ENCODE measurements at places on chromosomes 1 and 21.

DNA sequence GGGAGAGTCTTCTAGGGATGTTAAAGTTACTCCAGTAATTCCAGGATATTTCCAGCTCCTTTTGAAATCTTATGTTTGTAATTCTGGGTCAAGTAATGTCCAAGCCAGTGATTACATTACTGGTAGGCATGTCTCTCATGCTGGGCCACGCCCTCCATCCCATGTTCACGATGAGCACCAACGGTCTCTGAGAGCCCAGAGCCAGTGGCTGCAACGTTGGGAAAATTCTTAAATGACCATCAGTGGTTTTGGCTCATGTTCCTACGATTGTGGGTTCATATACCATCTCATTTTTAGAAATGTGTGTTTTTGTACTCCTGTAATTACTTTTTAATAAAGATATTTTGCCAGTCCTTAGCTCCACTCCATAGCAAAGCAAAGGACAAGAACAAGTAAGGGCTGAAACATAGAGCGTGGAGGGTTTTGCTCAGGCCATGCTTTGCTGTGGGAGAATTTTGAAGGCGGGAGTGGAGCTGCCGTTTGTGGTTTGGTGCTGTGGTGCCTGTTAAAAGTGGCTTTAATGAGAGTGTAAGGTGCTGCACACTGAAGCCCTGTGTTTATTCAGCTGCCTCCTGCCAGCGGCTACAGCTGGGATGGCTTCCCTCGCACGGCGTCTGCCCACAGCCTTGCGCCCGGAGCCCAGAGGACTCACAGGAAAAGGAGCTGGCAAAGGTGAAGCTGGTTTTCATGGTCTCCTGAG is 28.9 kb downstream of the VANGL1 start:
- DNase-seq: no peak

DNA sequence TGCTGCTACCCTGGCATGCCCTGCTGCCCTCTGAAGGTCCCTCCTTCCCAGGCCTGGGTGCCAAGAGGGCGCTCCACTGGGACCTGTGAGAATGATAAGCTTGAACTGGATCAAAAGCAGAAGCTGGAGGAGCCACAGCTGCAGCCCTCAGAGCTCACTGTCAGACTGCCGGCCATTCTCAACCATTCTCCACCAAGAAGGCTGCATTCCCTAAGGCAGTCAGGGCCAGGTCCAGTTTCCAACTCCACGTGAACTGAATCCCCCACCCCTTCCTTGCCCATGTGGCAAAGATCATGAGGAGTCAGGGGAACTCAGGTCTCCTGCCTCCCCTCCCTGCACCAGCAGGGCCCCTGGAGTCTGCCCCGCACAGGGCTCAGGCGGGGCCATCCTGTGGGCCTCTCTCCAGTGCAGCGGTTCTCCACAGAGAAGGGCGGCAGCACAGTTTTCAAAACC is 19.5 kb downstream of the SLC1A7 start:
- no peak for DNase-seq

- DNase-seq: no peak
These were observed 500.7 kb upstream of the NFIA start for GRCh38 chr1:60581455-60582220.

DNA sequence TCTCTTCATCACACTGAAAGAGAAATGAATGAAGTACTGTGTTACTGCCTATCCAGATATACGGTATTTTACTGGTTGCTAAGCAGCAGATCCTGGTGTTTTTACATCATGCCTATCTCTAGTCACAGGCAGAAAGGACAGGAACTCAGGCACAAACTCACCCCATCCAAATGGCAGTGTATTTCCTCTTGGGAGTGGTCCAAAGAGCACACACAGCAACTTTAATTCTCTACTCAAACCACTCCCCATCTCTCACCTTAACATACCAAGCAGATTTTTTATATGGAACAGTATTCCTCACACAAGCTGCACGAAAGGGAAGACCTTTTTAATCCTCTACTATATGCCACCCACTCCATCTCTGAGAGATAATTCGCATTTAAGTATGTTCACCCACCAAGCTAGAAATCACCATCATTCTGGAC is 27.3 kb downstream of the EIF4G3 start:
- no peak for DNase-seq

GRCh38 chr1:6634371-6635052 is 9.8 kb downstream of the THAP3 start:
- DNase-seq: peak; percentile 52

DNA sequence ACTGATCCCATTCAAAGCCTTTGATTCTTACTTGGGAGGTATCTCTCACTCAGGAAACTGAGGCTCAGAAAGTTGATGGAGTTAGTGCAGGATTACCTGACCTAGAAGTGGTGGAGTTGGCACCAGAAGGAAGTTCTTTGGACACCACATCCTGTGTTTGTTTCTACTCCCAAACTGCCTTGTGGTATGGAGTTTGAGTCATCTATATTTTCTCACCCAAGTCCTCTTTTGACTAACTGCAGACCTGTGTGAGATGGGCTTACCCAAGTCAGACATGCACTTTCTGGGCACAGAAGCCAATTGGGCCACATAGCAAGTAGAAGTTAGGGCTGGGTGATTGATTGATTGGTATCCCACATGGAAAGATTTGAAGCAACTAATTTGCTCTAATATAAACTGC is 36.1 kb downstream of the FGGY start:
- DNase-seq: peak; percentile 11

GRCh38 chr1:176885751-176886150 is 278.8 kb downstream of the ASTN1 start:
- DNase-seq: no peak

GRCh38 chr1:234206651-234207284 is 166.5 kb upstream of the COA6 start:
- DNase-seq: no peak

- DNase-seq: no peak
These were observed 66.6 kb downstream of the MAP3K21 start for GRCh38 chr1:233393926-233394680.

- DNase-seq: no peak
These were observed 70.4 kb downstream of the SPSB1 start for GRCh38 chr1:9363061-9363471.

DNA sequence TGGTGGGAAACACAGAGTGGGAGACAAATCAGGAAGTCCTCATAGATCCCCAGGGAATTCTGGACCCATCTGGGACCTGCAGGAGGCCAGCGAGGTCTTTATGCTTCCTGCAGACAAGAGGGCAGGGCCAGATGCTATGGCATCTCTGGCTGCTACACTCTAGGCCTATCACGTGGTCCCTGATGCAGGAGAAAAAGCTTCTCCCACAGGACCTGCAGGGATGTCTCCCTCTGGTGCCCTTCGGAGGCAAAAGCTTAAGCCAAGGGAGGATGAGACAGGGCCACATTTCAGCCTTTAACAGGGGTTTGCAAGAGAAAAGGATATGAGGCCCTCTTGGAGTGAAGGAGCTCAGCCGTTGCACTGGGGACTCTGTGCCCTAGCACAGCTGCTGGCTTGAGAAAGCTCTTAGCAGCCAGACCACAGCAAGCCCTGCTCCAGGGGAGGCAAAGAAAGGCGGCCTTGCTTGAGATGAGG is 243.0 kb downstream of the C1orf94 start:
- no peak for DNase-seq

DNA sequence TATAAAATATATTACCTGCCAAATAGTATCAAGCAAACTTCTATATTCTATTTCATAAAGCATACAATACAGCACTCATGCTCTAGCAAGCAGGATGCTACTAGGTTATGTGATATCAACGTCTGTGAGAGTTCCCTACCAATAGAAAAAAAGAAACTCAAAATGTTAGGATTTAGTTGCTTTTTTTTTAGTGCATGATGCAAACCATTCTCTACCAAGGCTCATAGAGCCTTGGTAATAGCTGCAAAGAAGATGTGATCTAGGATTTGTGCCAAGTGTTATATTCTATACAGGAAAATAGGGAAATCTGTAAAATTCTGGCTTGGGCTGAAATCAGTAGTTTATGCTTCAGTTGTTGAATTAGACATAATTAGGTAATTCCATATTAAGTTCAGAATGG is 394.4 kb downstream of the DSCAM start:
- no peak for DNase-seq

- no peak for DNase-seq
These were observed 1.8 kb downstream of the ELAPOR1 start for GRCh38 chr1:109115685-109116084.

DNA sequence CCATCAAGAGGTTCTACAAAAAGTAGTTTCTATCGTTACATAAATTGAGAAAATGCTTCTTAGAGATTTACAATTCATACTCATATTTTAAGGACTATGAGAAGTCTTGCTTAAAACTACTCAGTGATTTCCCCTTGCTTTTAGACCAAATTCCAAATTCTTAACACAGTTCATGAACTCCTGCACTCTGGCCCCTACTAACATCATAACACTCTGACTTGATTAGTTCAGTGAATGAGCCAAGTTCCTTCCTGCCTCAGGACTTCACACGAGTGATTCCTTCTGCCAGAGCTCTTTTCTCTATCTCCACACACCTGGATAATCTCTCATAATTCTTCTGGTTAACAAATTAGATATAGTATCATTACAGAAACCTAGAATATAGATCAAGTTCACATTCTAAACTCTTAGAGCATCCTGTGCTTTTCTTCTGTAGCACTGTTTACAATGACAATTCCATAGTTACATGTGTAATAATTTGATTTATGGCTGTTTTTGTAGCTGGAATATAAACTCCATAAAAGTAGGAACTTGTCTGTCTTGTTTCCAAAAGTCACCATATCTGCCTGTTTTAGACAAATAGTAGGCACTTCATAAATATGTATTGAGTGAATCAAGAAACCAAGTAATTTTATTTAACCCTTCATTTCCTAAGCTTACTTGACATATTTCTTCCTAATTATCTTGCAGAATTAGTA is 59.9 kb downstream of the NUF2 start:
- no peak for DNase-seq

- DNase-seq: no peak
These were observed 101.4 kb downstream of the PLPPR5 start for GRCh38 chr1:98903261-98903660.

Measured in stimulated activated naive CD8-positive, alpha-beta T cell treated with anti-CD3 and anti-CD28 coated beads, Interleukin-15, Interleukin-2, amounts not matched to agents 100 U/mL and 50 U/mL, for 24 hours (primary cell).